ENCODE measurements at places on chromosomes 5 and 9.
A peak's percentile ranks its signal among the peaks of the same experiment; 100 is the strongest.

- DNase-seq, result peak; percentile 77
These were observed 23.4 kb upstream of the ZBTB43 start for GRCh38 chr9:126781186-126782052.

DNA sequence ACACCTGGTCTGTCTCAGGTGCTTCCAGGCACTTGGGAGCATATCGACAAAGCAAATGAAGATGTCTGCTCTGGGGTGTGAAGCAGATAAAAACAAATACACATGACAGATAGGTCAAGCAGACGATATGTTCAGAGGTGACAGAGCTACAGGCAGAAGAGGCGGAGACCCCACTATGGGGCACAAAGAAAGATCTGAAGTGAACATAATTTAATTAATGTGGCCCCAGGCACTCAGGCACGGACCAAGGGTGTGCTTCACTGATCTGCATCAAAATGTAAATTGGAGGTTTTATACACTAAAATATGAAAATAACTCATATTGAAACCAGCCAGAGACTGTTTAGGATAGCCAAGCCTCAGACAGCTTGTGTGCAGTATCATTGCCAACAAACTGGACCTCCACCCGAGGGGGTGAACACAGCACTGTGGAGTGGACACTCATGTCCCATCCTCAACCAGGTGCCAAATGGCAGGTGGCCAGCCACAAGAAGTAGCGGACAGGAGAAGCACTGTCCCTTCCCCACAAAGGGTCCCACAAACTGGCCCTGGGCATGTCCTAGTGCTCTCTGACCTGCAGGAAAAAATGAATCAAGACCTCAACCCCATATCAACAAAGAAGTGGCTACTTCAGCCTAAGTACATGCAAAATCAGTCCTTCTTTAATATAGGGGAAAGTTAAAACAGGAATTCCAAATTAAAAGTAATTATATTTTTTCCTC lies 29.2 kb downstream of the ROR2 start:
- DNase-seq, result no peak

DNA sequence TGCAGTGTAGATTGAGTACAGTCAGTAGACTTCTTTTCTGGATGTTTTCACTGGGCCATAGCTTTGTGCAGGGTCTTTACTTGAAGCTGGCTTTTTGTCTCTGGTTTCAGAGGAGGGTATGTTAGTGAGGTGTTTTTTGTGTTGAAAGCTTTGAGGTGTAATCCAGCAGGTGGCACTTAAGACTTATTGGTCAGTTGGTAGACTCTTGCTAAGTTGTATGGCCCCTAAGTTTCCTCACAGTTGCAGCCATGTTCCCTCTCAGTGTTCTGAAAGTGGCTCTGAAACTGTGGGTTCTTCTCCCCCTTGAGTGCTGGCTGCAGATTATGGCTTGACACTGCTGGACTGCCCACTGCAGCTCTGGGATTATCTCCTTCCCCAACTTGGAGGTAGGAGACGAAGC lies 55.7 kb upstream of the SLC44A1 start:
- DNase-seq, result peak; percentile 37

- no peak for DNase-seq
These were observed 53.8 kb upstream of the FTMT start for GRCh38 chr5:121797681-121798518.

DNA sequence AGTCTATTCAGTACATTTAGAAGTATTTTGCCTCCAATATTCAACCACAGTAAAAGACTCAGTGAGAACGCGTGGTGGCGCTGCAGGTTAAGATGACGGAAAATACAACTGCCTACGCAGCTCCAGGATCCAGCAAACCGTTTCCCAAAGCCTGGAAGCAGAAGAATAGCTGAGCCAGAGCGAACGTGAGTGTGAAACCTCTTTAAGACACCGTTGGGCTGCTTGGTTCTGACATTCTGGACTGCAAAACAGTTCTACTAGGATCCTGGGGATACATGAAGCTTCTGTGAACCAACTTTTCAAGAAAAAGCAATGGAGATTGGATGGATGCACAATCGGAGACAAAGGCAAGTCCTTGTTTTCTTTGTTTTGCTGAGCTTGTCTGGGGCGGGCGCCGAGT lies at the start of gene PCDHB16:
PCDHB16 (plus strand) TSS at position 140 of the 400 bp plus-strand sequence; CDS start at position 313, 173 bp downstream.
- no peak for DNase-seq

- peak; percentile 68 for DNase-seq
These were observed 14.3 kb downstream of the DIPK1B start for GRCh38 chr9:136726631-136727191.

- DNase-seq, result peak; percentile 59
These were observed 12.9 kb downstream of the RGS14 start for GRCh38 chr5:177370488-177371119.

GRCh38 chr9:83199240-83199639 lies 136.3 kb upstream of the RASEF start:
- DNase-seq, result peak; percentile 26

DNA sequence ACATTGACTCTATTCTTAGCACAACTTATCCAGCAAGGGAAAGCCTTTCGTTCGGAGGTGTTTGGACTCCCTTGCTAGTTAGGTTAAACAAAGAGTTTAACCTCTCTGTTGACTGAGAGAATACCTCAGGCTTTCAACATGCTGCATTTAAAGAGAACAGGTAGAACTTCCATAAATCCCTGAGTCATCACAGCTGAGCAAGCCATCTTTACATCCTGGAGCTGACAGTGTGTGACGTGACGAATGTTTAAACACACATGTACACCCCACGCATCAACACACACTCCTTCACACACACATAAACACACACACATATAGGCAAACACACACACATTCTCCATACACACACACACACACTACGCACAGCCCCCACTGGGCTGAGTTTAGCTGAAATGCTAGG lies 152.8 kb downstream of the ADAMTS12 start:
- no peak for DNase-seq

- DNase-seq, result peak; percentile 81
These were observed 993 bp upstream of the RALGDS start for GRCh38 chr9:133121915-133122550.

- DNase-seq, result no peak
These were observed 1031.2 kb downstream of the EFNA5 start for GRCh38 chr5:106639488-106639887.

DNA sequence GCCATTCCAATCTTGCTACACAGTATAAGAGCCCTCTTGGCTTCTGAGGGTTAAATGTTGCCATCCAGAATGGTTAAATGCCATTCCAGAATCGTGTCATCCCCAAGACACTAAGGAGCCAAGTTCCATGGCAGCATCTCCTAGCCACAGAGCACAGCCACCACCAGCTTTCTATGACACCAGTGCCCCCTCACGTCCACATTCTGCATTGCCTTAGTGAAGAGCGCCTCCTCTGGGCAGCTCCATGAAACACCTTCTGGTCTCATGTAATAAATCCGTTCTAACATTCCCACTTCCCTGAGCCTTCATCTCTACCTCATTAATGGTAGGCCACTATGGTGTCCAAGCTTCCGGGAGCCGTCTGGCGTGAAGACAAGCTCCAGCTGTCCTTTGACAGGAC lies 12.4 kb downstream of the CBY3 start:
- peak; percentile 79 for DNase-seq

GRCh38 chr5:144691936-144692335 lies 521.3 kb downstream of the KCTD16 start:
- no peak for DNase-seq

DNA sequence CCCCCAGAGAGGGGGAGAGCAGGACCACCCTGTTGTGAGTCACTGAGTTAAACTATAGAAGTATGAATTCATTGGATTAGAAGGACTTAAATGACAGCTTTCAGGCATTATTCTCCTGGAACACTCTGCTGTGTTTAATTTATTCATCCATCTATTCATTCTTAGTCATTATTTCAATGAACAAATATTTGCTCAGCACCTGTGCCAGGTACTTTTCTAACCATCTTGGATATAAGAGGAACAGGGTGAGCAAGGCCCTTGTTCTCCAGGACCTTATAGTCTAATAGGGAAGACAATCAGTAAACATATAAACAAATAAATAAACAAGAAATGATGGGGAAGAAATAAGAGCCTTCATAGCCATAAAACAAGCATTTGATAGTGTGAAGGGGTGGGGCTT lies 483.9 kb upstream of the BRINP1 start:
- no peak for DNase-seq

GRCh38 chr9:137552022-137552768 lies 516 bp downstream of the MRPL41 start:
- DNase-seq, result peak; percentile 51

DNA sequence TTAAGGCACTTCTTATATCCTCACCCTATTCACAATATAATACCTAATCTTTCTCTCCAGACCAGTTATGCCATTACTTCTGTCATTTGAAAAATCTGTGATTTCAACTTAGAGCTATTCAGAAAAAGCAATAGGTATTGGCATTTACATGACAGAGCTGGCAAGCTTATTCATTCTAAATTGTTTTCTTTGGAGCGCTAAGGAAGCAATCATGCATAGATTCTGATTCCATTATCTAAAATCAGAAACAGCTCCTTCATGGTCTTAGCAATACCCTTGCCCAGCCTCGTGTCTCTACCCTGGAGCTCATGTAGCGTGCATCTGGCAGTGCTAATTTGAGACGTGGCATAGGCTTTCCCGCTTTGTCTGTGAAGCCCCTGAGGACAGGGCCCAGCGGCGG lies 4.5 kb downstream of the SLC1A1 start:
- DNase-seq, result no peak

GRCh38 chr9:136674786-136675349 lies 12.2 kb downstream of the EGFL7 start:
- no peak for DNase-seq

DNA sequence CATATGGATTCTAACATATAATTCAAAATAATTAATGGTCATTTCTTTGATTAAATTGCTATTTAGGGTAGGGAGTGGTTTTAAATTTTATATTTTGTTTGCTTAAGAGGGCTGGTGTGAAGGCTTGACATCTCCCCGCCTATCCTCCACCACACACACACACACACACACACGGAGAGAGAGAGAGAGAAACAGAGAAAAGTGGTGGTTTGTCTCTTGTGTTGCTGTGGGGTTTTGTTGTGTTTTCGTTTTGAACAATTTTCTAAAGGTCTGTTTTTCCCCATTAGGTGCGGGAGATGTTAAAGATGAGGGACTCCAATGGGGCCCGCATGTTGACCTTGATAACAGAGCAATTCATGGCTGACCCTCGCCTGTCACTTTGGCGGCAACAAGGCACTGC lies 161.9 kb downstream of the ZSWIM6 start:
- DNase-seq, result no peak

GRCh38 chr5:56631719-56632118 lies 183.6 kb upstream of the MAP3K1 start:
- DNase-seq, result peak; percentile 28

- no peak for DNase-seq
These were observed 505.5 kb upstream of the WWC1 start for GRCh38 chr5:167785901-167786300.

DNA sequence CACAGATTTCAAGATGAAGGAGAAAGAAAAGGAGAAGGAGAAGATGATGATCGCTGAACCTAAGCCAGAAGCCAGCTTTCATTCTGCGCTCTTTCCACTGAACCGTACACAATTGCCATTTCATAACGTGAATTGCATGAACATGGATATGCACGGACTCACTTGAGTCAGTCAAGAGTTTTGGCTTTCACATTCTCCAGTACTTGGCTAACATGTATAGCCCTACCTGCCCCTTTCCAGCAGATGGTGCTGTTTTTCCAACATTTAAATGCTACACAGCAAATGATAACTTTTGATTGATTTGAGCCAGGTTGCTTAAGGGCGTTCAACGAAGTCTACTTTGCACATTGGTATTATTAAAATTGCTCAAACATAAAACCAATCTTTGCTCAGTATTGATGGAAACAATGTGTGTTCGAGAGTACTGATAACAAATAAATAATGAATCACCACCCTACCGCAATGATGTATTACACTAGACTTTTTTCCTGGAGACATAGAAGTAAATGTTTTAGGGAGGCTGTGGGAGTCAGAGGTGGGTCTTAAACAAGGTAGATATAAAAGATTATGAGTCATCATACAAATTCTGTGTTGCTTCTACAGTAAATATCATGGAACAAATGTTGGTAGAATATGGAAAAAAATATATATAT lies 196.4 kb downstream of the TRPM3 start:
- DNase-seq, result peak; percentile 51

GRCh38 chr9:18866121-18866831 lies 166.7 kb downstream of the SAXO1 start:
- no peak for DNase-seq

DNA sequence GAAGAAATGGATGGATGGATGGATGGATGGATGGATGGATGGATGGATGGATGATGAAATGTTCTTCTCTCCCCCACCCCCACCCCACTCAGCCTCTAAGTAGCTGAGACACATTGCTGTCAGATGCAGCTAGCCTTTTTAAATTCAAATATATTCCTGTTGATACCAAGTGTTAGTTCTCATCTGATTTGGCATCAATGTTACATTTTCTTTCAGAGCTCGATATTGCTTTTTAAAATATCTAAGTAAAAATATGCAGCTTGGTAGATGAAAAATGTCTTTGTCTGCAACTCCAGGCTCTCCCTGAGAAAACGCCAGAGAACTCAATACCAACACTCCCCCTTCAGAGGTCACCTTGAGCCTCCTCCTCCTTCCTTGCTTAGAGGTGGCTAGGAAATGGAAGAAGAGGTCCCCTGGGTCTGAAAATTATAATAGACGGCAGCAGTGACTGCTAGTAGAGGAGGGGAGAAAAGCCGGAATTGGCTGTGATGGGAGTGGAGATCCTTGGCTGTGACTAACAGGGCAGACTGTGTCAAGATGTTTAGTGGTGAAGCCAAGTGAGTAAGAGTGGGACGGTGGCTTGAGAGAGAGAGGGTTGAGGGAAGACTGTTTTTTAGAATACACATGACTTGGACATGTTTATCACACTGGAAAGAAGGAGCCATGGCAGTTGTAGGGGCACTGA lies 156.0 kb downstream of the ZNF462 start:
- DNase-seq, result no peak

GRCh38 chr5:115467628-115468027 lies 76.9 kb downstream of the FEM1C start:
- no peak for DNase-seq

- no peak for DNase-seq
These were observed 211.6 kb downstream of the ERCC6L2 start for GRCh38 chr9:96086936-96087571.

DNA sequence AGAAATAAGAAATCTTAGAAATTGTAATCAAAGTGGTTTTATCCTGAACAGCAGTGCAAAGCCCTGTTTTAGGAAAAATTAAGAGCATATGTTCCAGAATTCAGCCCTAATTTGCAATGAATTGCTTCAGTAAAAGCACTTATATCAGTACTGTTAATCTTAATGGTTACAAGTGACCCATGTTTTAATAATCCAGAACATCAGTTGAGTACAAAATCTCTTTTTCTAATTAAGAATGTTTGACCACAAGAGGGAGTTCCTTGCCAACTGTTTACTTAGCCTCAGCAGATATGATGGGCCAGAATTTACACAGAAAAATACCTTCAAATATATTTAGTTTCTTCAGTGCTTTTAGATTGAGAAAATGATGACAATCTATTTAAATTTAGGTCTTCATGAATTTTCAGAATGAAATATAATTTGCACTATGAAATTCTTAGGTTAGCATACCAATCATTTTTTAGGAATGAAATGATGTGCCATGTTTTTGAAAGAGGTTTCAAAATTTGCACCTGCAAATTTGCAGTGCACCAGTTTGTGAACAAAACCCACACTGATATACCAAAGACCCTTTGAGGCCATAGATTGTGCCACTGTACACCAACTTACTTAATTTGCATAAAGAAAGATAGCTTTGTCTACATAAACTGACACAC lies 926.3 kb upstream of the ARRDC3 start:
- DNase-seq, result peak; percentile 23

- DNase-seq, result no peak
These were observed 145.7 kb upstream of the GNA14 start for GRCh38 chr9:77793849-77794248.

Measured in NB4 (cell line).